ENCODE measurements at places on chromosomes 5 and 9. TPM values are rescaled to one million over a fixed set of nuclear protein-coding genes. Genes with fewer than 3 reads are reported as not detected.
A peak's percentile ranks its signal among the peaks of the same experiment; 100 is the strongest.

GRCh38 chr5:171310819-171311321 is 1.8 kb downstream of the TLX3 start:
- peak; percentile 9 for DNase-seq

Gene INSL4
- polyA plus RNA-seq: not detected

DNA sequence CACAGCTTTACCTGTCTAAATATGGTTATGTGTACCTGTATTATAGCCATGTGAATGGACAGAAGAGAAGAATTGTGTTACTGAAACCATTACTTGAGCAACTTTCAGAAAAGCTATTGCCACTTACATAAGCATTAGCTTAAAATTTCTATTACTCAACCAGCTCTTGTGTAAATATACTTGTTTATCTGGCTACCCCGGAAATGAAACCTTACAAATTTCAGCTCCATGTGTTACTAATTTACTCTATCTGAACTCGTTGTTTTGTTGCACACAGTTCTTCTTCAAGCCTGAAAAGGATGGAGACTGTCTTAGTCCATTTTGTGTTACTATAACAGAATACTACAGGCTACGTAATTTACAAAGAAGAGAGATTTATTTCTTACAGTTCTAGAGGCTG is 22.5 kb upstream of the ADAMTSL1 start:
- DNase-seq: no peak

DNA sequence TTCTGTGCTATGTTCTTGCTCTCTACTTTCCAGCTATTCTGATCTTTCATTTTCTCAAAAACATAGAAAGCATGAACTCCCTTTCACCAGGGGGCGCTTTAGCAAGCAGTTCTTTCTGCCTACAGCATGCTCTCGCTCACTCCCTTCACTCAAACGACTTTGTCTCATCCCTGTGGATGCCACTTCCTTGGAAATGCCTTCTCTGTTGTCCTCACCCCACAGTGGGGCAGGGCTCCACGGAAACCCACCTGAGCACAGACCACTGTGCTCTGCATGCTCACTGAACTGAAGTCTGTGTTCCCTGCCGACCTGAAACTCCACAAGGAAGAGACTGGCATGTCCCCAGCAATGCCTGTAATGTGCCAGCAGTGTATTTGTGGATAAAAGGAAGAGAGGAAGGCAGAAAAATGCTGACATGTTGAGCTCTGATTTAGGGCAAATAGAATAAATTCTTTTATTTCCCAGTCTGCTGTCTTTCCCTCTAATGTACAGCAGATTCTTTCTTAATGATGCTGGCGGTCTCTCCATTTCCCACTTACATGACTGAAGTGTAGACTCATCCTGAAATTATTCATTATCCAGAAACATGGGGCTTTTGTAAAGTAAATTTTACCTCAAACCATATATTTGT is 4.9 kb upstream of the ROR2 start:
- DNase-seq: peak; percentile 28

- no peak for DNase-seq
Measured at GRCh38 chr5:59922220-59922619, 28.7 kb upstream of the PDE4D start.

GRCh38 chr5:7680260-7680659 is 170.7 kb downstream of the CFAP90 start:
- no peak for DNase-seq

- DNase-seq: no peak
Measured at GRCh38 chr9:94286116-94286515, 27.0 kb downstream of the ZNF169 start.

DNA sequence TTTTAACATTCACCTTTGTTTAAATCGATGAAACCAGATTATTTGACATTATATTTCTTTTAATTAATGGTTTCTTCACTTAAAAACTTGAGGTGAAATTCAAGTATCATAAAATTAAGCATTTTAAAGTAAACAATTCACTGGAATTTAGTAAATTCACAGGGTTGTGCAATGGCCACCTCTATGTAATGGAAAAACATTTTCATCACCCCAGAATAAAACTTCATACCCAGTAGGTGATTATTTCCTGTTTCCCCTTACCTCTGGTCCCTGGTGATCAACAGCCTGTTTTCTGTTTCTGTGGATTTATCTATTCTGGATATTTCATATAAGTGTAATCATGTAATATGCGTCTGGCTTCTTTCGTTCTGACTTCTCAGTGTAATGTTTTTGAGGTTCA is 27.2 kb downstream of the HSPA4 start:
- no peak for DNase-seq
